CD14-positive monocyte (primary cell): ENCODE measurements at places on chromosomes 11 and 22. TPM values are rescaled to one million over a fixed set of nuclear protein-coding genes. Genes with fewer than 3 reads are reported as not detected.

Gene KRTAP5-7
- polyA plus RNA-seq: 0.05 TPM in 1 of 2 replicates, not detected in the other

Gene POU2AF1
- polyA plus RNA-seq: 0.07 TPM

Gene UPK2
- not detected for polyA plus RNA-seq

GRCh38 chr11:114482114-114482513 lies 42.8 kb downstream of the REXO2 start:
- no peaks in the 10 kb centered on the region for H3K36me3 ChIP-seq
- H3K27me3 ChIP-seq: no peaks in the 10 kb centered on the region
- no peaks in the 10 kb centered on the region for H3K4me1 ChIP-seq
- no peak overlapping the region for H3K4me3 ChIP-seq
- no peak for DNase-seq

DNA sequence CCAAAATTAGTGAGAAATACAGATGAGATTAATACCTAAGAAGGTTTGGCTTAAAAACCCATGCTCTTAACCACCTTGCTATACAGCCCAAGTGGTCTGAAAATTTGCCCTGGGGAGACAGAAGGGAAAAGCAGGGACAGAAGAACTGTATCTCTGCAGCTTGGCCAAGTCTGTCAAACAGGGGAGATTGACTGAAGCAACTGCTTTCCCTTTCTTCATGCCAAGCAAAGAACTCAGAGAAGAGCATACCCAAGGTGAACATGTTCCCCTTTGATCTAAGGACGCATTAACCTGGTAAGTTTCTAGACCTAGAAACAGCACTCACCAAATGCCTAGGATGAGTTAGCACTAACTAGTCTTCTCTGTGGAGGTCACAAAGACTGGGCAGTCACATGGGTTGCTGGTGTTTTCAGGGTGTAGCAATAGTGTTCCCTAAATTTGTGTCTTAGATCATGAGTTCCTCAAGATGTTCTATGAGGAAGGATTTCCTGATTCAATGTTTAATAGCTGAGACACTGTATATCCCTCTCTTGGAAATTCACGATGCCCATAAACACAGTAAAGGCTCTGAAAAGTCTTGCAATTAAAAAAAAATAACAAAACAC lies 75.6 kb upstream of the GRAMD1B start:
- peaks cover 20% of the 10 kb centered on the region for H3K27me3 ChIP-seq
- no peak for DNase-seq
- no peak overlapping the region for H3K4me3 ChIP-seq
- no peak overlapping the region for H3K27ac ChIP-seq

DNA sequence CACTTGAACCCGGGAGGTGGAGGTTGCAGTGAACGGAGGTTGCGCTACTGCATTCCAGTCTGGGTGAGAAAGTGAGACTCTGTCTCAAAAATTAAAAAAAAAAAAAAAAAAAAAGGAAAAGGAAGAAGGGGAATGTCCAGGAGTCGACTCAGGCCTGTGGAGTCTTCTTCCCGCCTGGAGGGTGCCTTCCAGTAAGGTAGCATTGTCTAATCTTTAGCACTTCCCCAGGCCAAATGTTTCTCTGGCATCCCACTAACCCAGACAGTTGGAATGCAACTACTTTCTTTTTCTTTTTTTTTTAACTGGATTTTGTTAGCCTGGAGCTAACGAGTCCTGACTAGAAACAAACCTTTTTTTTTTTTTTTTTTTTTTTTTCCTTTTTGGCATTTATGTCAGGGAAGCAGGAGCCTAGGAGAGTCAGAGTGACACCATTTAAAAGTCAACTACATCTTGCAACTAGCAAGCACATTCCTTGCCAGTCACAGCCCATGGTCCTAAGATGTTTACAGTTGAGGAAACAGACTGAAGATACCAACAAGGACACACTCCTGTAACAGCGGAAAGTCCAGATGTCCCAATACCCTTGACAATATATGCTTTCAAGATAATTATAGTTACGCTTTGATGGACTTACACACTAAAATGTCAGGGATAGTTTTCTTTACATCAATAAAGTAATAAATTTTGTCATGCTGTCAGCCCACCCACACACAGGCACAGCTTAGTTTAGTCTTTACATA lies 10.6 kb downstream of the PLET1 start:
- H3K36me3 ChIP-seq: no peaks in the 10 kb centered on the region
- no peaks in the 10 kb centered on the region for H3K4me1 ChIP-seq
- no peak overlapping the region for H3K27ac ChIP-seq
- H3K27me3 ChIP-seq: no peaks in the 10 kb centered on the region
- DNase-seq: no peak

- no peak overlapping the region for H3K27ac ChIP-seq
- H3K4me3 ChIP-seq: no peak overlapping the region
- H3K27me3 ChIP-seq: no peaks in the 10 kb centered on the region
These were observed 857.9 kb downstream of the TBC1D22A start for GRCh38 chr22:47620391-47620790.
